NCI-H2081 treated with DMSO at 0.1 percent for 48 hours (cell line): ENCODE measurements at places on chromosomes 13 and 19.

- DNase-seq, result peak; percentile 70
These were observed 390.5 kb downstream of the FGF9 start for GRCh38 chr13:22061371-22061805.

GRCh38 chr19:45607071-45608029 lies 5.3 kb upstream of the GPR4 start:
- peak; percentile 0 for DNase-seq

GRCh38 chr19:1893791-1894190 lies 8.5 kb upstream of the ABHD17A start:
- DNase-seq, result no peak

DNA sequence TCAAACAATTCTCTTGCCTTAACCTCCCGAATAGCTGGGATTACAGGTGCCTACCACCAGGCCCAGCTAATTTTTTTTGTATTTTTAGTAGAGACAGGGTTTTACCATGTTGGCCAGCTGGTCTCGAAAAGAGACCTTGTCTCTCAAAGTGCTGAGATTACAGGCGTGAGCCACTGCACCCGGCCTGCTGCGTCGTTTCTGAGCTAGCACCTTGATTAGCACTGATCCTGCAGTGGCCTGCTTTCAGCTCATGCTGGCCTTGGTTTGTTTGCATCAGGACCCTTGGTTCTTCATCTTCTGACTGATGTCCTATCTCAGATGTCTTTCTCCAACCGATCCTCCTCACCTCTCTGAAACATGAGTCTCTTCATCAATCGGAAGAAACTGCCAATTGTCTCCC lies 4.9 kb upstream of the TFDP1 start:
- DNase-seq, result no peak

GRCh38 chr13:113746143-113746525 lies 12.9 kb upstream of the TMEM255B start:
- no peak for DNase-seq

DNA sequence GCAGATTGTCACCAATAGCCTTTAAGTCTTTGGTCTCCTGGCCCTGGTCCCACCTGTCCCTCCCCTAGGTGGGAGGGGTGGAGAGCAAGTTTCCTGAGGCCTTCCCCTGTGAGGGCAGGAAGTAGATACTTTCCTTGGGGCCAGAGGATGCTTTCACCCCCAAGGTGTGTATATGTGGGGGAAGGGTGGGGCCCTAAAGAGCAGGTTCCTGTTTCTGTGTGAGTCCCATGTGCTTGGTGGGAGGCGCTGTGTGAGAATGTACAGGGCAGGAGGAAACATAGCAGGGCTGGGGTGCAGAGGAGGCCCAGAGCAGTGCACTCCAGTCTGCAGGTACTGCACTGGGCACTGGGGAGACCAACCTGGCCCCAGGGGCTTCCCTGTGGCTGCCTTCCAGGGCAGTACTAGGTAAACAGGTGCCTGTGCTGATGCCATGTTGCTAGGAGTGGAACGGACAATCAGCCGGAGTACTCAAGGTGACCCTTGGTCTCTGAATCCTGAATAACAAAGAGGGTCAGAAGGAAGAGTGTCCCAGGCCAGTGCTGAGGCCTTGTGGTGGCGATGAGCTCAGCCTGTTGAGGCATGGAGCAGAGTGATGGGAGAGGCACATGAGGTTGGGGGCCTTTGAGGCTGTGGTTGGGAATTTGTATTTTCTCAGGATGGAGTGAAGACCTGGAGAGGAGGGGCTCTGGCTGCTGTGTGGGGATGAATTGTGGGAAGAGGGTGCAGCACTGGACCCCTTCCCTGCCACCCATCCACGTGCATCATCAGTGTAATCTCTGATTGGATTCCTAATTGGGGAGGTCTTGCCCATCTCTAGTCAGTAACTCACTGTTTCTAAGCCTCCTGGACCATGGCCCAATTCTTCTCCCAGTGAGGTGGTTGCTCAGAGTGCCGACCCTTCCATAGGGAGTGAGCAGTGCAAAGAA lies 5.1 kb downstream of the EGLN2 start:
- no peak for DNase-seq

DNA sequence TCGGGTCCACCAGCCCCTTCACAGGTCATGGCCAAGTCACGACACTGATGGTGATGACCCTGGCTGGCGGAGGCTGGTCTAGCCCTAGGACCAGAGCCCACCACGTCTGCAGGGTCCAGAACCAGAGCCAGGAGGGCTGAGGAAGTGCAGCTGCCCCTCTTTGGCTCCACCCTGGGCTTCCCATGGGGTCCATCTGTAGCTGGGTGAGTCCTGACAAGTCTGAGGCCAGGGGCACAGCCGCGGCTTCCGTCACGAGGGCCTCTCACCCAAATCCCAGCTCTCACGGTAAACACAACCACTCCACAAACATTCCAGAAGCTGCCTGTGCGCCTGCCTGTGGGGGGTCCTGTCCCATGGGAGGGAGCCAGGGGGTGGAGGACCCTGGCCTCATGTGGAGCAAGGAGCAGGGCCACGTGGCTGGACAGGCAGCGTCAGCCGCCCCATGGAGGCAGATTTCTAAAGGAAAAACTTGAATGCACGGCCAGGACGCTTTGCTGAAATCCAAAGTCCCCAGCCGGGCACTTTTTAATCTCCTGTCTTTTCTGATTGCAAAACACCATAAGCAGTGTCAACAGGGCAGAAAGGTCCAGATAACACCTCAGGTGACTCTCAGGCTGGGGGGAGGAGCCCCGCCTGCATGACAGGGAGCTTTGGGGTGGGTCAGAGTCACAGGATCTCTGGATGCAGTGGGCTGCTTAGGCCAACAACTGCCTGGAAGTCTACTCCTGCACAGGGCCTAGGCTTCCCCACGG lies 29.9 kb downstream of the CEBPG start:
- no peak for DNase-seq

DNA sequence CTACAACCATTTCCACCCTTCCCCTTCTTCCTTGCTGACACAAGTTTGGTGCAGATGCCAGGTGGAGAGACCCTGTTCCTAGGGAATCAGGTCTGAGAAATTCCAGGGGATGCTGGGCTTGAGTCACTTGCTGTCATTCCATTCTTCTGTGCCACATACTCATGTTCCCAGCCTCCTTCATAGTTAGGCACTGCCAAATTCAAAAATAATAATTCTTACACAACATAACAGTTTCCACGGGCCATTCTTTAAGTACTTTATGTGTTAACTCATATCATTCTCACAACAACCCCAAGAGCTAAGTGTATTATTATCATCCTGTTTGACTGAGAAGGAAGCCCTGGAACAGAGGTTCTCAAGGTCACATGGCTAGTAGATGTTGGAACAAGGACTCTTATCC lies 27.1 kb upstream of the POMP start:
- no peak for DNase-seq

- no peak for DNase-seq
These were observed 10.1 kb downstream of the DNMT1 start for GRCh38 chr19:10184636-10185035.

DNA sequence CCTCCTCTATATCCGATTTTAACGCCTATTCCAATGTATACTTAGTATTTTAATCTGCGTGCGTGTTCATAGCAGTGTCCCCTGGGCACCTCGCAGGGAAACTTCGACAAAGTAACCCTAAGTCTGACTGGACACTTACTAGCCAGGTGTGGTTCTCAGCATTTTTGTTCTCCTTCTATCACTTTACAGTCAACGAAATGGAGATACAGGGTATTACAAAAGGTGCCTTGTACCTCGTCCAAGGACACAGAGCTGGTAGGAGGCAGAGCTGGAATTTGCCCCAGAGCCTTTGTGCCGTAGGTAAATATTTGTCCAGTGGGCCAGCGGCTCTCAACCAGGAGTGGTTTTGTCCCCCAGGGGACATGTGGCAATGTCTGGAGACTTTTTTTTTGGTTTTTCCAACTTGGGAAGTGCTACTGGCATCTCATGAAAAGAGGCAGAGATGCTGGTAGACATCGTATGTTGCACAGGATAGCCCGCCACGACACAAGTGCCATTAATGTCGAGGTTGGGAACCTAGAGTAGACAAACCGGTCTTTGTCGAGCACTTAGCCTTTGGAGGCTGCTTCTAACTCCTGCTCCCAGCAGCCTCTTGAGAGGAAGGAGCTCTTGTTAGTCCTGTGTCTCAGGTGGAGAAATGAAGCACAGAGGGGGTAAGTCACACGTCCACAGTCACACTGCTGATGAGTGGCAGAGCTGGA lies 1.1 kb downstream of the ZNF444 start:
- DNase-seq, result no peak

DNA sequence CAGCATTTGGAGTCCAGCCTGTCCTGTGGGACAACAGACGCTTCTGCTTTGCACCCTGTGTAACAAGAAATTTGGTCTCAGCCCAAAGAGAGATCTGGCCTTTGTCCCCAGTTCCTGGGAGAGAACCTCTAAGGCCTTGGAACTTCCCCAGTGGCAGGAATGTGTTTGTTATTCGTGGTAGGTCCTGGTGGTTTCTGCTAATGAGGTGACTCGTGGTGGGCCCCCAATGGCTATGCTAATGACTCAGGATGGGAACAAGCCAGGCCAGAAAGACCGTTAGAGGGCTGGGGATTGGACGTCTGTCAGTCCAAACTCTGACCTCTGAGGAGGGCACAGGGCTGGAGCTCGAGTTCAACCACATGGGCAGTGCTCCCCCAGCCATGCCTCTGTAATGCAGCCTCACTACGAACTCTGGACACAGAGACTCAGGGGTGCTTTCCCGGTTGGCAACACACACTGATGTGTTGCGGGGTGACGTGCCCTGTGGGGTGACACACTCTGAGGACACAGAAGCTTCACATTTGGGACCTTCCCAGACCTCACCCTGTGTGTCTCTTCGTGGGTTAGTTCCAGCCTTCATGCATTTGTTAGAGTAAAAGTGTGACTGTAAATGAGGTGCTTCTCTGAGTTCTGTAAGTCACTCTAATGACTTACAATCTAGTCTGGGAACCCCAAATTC lies 38.9 kb downstream of the TEX29 start:
- no peak for DNase-seq

DNA sequence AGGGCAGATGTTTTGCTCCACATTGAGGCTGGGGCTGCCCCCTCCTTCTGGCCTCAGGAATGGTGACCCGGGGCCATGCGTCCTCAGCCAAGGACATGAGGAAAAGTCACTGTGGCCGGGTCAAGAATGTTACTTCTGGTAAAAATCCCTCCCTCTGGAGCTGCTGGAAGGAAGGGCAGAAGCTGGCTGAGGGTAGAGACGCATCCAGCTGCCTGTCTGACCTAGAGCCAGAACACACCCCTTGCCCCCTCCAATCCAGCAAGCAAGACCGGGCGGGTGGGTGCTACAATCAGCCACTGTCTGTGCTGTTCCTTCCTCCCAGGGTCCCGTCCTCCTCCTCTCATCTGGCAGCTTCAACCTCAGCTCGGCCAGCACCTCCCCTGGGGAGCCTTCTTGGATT lies 59.0 kb downstream of the PTPRS start:
- no peak for DNase-seq

DNA sequence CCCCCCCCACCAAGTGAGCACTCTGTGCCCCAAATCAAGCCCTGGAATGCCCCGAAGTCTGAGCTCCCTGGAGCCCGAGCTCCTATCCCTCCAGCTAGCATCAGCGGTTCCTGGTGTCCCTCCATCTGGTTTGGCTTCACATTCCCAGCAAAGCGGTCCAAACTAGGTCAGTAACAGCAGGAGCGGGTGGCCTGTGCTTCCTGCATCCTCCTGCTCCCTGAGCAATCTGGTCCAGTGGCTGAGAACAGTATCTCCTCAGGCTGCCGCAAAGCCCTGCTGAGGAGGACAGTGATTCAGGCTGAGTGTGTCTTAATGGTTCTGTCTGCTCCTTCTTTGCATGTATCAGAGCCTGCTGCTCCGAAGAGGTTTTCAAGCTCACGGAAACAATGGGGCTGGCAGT lies 25.9 kb downstream of the RASL11A start:
- DNase-seq, result no peak

DNA sequence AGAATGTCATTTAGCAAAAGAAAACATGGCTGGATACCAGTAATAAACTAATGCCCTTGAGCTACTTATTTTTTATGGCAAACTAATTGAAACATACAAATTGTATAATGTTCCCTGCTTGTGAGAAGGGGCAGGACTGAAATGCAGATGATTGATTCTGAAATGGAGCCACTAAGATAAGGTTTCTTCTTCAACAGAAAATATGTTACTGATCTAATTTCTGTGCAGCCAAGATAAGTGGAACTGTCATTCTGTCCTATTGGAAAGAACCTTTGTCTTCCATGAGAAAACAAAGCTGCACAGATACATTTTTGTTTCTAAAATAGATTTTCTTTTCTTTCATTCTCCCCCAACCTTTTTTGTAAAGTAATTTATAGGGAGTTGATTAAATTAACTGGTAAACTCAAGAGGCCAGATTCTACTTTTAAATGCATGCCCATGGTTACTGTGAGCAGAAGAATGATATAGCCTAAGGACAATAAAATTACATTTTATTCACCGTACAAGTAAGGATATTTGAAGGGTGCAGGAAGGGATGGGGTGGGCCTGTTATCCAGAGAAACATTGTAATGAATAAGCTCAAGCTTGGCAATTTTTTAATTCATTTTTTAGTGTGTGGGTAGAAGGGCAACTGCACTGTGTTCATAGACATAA lies 39.9 kb downstream of the STARD13 start:
- DNase-seq, result no peak

- DNase-seq, result no peak
These were observed 202.6 kb downstream of the TM9SF2 start for GRCh38 chr13:99703908-99704307.

GRCh38 chr19:6753178-6754031 lies 13.8 kb downstream of the SH2D3A start:
- DNase-seq, result no peak

DNA sequence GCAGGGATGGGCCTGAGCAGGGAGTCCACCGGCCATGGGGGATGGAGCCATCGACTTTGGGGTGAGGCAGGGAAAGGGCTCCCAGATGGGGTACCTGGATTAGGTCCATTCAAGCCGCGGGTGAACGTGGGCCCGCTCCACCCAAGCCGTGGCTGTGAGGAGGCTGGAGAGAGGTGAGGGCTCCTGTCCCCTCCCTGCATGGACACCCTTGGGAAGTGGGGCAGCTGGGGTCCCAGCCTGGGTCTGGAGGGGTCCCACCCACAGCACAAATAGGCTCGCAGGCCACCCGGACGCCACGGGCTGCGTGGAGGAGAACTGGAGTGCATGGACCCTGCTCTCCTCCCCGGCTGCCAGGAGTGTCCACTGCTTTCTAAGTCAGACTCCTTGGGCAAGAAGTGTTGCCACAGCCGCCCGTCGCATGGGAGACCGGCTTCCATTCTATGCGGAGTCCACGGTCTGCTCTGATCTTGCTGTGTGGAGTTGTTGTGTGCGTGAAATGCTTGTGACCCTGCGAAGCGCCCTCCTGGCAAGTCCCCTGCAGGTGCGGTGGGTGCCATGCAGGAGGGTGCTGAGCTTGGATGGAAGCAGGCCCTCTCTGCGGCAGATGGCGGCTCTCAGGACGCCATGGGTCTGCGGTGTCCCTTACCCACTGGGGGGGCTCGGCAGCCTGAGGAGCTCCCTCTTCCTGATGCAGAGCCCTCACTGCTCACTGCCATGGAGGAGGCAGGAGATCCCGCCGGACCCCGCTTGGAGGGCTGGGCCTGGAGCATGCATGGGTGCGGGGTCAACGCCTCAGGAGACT lies 2.0 kb downstream of the DAZAP1 start:
- DNase-seq, result no peak
